ENCODE measurements at places on chromosomes 2 and 18.

GRCh38 chr18:61852496-61852895 lies 40.3 kb downstream of the RNF152 start:
- DNase-seq, result no peak

GRCh38 chr18:58867281-58867961 lies 2.7 kb downstream of the ZNF532 start:
- DNase-seq, result no peak

DNA sequence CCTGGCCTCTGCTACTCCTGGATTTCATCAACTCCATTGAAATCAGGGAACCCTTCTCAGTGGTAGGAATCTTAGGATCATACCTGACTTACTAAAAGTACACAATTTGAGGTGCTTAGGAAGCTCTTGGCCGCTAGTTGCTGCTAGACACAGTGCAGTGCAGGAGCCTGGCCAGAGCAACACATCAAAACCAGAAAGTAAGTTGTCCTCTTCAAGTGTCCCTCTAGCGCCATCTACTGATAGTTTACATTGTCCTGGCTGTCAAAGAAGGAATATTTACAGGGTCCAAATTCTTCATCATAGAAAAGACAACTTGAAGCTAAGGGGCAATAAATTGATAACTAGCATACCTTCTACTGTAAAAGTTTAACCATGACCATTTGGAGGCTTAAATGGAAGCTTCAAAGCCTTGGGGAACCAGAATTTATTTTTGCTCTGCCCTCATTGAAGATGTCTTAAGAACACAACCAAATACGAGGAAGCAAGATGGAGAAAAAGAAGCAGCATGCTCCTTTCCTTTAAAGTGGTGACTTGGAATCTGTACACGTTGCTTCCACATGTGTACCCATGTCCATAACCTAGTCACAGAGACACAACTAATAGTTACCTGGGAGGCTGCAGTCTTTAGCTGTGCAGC lies 889.1 kb upstream of the GCFC2 start:
- DNase-seq, result no peak

DNA sequence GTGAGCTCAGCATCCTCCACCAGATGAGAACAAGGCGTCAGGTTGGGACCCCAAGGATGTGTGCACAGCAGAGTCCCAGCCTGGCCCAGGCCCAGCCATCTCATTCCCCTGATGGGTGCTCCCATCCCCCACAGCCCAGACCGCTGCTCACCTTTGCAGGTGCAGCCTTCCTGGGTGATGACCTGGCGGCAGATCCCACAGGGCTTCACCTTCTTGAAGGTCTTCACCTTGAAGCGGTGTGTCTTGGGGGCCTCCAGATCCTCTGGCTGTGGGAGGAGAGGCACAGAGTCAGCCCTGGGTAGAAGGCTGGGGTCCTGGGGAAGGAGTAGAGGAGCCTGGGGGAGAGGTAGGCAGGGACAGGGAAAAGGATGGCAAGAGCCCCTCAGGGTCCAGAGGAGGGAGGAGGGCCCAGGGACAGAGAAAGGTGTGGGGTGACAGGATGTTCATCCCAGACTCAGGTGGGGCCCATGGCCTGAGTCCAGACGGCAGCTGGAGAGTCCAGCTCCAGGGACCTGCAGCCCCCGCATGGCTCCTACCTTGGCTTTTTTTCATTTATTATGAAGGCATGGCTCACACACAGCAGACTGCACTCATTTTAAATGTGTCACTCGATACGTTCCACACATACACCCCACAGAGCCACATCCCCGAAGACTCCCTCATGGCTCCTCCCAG lies 11.9 kb downstream of the TNS1 start:
- no peak for DNase-seq

DNA sequence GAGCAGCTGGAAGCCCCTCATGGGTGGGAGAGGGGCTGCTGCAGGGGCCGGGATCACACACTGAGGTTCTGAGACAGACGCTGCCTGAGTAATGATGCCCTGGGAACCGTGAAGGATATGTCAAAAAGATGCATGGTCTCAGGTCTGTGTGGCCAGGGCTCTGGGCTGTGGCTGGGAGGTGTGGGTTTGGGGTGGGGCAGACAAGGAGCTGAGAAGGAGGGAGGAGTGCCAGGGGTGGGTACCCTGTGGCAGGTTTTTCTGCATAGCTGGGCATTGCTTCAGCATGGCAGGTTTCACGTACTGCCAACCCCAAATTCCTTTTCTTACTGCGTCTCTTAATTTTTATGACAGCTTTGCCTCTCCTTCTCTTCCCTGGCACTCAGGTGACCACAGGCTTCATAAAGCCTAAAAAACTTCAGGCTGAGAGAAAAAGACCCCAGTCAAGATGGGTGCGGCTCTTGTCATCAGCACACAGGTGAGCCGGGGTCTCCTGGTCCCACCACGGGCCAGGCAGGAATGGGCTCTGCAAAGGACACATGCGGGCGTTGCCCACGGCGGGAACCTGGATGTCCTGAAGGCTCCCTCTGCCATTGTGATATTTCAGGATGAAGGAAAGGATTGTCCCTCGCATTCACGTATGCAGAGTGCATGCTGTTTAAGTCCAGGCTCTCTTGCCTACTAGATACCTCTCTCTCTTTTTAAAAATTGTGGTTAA lies 18.0 kb downstream of the MALL start:
- DNase-seq, result no peak

DNA sequence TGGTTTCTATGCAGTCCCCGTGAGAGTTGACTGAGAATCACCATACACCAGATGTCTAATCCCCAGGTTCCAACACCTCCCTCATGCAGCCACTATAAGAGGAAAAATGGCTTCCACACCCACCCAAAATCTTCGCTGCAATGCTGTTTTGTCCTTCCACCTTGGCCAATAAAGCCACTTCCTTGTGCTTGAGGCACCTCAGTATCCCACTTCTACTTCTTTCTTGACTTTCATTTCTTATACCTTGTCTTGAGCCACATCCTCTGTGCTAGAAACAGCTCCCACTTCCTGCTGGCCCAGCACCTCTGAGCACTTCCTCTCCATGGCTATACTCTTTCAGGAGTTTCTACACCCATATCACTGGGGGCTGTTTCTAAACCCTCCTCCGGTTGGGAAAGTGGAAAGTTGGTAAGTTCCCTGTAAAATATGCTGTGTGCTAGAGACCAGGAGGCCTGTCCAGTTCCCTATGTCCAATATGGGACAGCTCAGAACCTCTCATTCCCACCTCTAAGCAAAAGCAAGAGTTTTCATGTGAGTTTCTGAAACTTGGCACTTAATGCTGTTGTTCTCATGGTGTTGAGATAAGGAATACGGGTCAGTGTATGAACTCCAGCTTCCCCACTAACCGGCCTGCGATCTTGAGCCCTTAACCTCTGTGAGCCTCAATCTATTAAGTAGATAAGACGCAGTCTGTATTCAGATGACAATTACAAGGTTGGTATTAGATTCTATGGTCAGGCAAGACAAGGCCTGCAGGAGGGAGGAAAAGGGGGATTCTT lies 209.1 kb upstream of the ID2 start:
- no peak for DNase-seq

DNA sequence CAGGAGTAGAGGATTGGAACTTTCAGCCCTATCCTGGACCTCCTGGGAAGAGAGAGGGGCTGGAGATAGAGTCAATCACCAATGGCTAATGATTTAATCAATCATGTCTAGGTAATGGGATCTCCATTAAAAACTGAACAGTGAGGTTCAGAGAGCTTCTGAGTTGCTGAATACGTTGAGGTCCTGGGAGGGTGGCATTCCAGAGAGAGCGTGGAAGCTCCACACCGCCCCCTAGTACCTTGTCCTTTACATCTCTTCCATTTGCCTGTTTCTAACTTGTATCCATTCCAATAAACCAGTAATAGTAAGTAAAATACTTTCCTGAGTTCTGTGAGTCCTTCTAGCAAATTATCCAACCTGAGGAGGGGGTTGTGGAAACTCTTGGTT lies 101.7 kb downstream of the B3GNT2 start:
- DNase-seq, result no peak

- no peak for DNase-seq
Observed at GRCh38 chr2:119744335-119744939, 15.3 kb upstream of the PTPN4 start.

- DNase-seq, result no peak
Observed at GRCh38 chr18:21747268-21747667, 6.7 kb downstream of the MIB1 start.

DNA sequence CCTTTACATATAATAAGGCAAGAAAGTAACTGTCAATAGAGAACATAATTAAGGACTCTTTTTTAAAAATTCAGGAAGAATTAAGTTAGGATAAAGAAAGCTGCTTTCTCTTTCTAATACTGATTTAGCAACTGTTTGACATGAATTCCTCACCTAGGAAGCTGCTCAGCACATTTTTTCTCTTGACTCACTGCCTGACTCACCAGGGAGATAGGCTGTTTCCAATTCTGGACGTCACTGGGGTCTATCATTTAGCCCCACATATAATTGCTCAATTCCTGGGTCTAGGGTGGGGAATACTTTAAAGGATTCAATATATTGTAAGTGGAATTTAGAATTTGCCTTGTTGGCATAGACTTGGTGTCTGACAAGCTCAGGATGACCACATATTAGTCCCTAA lies 50.8 kb upstream of the UGP2 start:
- no peak for DNase-seq

GRCh38 chr2:144464730-144465129 lies 55.2 kb downstream of the ZEB2 start:
- no peak for DNase-seq

- no peak for DNase-seq
Observed at GRCh38 chr2:209577376-209578357, 153.8 kb downstream of the MAP2 start.

DNA sequence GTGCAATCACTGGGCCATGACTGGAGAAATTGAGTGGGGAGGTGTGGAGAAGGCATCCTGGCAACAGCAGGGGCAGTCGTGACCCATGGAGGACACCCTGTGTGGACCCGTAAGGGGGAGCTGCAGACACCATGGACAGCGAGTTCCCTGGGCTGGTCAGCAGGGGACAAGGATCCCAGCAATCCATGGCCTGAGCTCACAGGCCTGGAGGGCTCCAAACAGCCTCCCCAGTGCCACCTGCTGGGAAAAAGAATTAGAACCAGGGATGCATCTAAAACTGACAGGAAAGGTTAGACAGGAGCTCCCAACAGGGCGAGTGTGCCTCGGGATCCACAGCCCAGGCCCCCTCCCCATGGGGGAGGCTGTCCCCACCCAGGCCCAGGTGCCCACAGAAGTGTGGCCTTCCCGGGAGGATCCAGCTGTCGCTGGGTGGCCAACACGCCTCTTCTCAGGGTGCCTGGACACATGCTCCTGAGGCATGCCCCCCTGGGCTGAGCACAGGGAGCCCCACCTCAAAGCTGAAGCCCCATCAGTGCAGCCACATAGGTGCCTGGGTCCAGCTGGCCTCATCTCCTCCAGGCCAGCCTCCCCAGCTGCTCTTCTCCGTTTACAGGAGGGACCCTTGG lies 20.5 kb upstream of the KIF1A start:
- DNase-seq, result no peak

DNA sequence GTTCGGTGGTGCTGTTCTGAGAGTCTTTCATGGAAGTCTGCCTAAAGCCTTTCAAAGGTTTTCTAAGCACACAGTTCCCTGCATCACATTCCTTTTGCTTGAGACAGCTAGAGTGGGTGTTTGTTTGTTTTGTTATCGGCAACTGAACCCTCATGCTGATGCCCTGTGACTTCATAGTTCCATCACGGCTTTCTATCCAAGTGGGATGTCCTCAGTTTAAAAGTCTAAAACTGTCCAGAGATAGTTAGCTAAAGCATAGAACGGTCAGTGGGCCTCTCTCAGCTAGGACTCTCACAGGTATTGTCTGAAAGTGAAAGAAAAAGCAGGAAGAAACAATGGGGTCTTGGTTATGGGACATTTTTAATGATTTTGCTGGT lies 337.3 kb downstream of the OSR1 start:
- no peak for DNase-seq

DNA sequence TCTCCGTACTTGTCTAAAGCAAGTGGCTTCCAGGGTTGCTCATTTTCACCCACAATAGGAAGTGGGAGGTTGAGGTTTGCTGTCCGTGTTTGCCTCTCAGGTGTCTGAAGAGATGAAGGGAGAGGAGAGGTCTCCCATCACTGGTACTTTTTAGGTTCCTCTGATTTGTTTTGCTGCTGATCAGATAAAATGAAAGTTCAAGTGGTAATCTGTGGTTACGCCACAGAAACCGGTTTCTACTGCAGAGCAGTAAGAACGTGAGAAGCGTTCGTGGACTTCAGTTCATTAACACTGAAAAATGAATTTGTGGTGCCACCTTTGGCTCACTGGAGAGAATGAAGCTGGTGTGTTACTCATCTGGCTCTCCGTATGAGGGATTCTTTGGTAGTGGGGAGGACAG lies 118.2 kb downstream of the GBX2 start:
- peak; percentile 54 for DNase-seq

- DNase-seq, result no peak
Observed at GRCh38 chr2:18445433-18446320, 114.8 kb downstream of the RDH14 start.

DNA sequence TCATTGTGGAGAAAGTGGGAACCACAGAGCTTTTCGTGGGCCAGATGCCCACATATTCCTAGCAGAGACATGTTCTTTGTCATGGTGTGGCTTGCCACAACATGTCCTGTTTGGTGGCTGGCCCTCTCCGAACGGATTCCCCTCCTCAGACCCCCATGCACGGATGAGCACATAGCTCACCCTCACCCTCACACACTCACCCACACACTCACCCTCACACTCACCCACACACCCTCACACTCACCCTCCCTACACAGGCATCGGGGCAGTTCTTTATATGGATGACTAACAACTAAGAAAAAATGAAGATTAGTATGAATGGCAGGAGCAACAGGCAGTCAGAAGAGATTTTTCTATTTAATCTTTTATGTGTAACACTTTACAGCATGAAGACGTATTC lies 149.9 kb downstream of the ZNF236 start:
- no peak for DNase-seq

- no peak for DNase-seq
Observed at GRCh38 chr2:114027437-114027836, 137.5 kb downstream of the ACTR3 start.

GRCh38 chr2:224357098-224357901 lies 44.6 kb downstream of the FAM124B start:
- DNase-seq, result peak; percentile 68

GRCh38 chr2:212618636-212619035 lies 80.0 kb upstream of the ERBB4 start:
- DNase-seq, result no peak

GRCh38 chr2:62465039-62465740 lies 40.8 kb downstream of the TMEM17 start:
- no peak for DNase-seq

GRCh38 chr2:75503048-75503607 lies 57.6 kb downstream of the EVA1A start:
- no peak for DNase-seq

GRCh38 chr18:75023473-75023872 lies 185.5 kb downstream of the PTGR3 start:
- no peak for DNase-seq

- DNase-seq, result no peak
Observed at GRCh38 chr2:3789256-3789655, 85.9 kb downstream of the DCDC2C start.

DNA sequence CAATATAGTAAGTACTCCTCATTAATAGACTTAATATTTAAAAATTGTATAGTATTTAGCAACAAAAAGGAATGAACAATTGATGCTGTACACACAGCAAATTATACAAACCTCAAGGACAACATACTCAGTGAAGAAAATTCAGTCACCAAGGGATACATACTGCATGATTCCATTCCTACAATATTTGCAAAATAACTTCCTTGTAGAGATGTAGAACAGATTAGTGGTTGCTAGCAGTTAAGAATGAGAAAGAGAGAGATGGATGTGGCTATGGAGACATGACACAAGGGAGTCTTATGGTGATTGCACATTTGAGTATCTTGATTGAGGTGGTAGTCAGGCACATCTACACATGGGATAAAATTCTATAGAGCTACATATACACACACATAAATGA lies 26.0 kb downstream of the COL3A1 start:
- DNase-seq, result no peak

GRCh38 chr18:55343396-55344073 lies 244.5 kb downstream of the TCF4 start:
- DNase-seq, result no peak
